ENCODE measurements at places on chromosomes 4 and X.

GRCh38 chr4:74631338-74631737, 163.0 kb downstream of the BTC start:
- DNase-seq = no peak

- DNase-seq = no peak
Measured at GRCh38 chrX:134369576-134369975, 90.4 kb upstream of the HPRT1 start.

DNA sequence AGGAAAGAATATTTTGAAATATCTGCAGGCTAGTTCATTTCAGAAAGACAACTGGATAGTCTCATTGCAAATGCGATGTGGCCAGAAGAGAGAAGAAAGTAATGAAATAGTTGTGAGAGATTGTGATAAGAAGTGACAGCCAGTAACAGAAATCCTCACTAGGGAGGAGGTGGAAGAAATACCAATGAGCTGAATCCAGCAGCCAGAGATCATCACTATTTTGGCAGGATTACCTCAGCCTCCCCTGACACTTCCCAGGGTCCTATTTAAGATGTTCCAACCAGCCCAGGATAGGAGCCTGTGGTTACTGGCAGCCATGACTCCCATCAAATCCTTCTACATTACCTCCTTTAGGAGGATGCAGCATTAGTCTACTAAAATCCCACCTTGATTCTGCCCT, 76.7 kb upstream of the ARHGAP24 start:
- no peak for DNase-seq

DNA sequence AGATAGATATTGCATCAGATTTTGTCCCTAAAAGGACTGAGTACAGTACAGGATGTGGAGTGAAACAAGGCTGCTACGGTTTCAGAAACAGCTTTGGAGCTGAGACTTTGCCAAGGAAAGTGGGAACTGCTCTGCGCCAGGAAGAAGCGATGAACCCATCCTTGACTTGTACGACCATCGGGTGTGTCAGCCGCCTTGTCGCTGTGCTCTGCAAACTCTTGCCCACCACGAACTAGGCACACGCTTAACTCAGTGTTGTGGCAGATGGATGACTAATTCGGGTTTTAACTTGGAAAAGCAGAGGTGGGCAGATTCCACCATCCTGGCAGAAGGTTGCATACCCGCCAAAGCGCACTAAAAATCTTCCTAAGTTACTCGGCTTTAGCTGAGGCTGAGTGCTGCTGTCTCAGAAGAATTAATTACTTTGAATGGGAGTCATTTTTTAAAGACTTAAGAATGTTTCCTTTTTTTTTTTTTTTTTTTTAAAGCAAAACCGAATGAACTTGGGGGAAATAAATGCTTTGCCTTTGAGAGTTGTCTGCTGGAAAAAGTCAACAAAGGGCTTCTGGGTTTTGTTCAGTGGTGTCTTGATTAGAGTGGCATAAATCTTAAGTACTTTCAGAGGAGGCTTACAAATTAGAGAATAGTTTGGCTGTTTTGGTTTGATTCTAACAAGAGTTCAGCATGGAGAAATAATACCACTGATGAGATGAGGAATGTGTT, 69.5 kb downstream of the SHROOM2 start:
- no peak for DNase-seq

GRCh38 chrX:70527053-70527452, 82.4 kb downstream of the DLG3 start:
- DNase-seq = no peak

DNA sequence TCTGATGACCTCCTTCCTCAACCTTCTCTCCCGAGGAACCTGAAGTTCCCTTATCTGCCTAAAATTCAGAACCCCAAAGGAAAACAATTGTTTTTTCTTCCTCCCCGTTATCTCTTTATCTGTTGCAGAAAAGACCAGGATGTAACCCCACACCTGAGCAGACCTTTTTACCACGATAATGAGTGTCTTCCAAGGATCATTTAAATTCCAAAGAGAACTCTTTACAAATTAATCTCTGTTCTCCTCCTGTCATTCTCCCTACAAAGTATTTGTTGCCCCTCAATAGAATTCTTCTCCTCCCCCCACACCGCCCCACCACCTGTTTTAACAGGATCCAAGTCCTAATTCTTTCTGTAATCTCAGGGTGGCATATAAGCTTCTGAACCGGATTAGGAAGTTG, 78.5 kb upstream of the NLGN4X start:
- no peak for DNase-seq

DNA sequence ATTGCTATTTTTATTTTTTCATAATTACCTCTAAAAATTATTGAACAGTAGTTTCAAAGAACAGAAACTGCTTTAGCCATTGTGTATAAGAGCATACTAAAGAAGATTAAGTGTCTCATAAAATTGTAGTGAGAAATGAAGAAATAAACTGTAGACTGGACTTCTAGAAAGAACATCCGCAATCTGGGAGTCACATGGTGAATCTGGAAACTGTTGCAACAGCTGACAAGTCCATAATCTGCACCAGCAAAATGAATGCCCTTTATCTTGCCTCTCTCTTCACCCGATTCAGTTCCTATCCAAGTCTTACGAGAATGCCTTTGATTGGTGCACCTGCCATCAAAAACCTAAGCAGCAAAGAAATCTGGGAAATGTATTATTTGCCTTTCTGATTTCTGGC, 312.9 kb downstream of the NAF1 start:
- DNase-seq = no peak

DNA sequence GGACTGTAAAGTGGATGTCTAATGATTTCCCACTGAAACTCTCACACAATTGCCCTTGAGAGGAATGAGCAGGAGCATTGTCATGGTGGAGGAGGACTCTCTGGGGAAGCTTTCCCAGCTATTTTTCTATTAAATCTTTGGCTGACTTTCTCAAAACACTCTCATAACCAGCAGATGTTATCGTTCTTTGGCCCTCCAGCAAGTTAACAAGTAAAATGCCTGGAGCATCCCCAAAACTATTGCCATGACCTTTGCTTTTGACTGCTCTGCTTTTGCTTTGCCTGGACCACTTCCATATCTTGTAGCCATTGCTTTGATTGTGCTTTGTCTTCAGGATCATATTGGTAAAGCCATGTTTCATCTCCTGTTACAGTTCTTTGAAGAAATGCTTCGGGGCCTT, 120.2 kb upstream of the PDE5A start:
- no peak for DNase-seq

- DNase-seq = no peak
Measured at GRCh38 chr4:82851318-82851717, 39.6 kb downstream of the SEC31A start.

GRCh38 chr4:67234296-67234695, 311.0 kb downstream of the CENPC start:
- no peak for DNase-seq

Data from stimulated activated naive CD8-positive, alpha-beta T cell treated with anti-CD3 and anti-CD28 coated beads, Interleukin-15, Interleukin-2, amounts not matched to agents 100 U/mL and 50 U/mL, for 24 hours (primary cell).